H7 (cell line): ENCODE measurements at places on chromosomes 2 and 18. TPM values are rescaled to one million over a fixed set of nuclear protein-coding genes. Genes with fewer than 3 reads are reported as not detected.

TM4SF20 gene
- not detected in 2 replicates for total RNA-seq

HTR2B gene
- total RNA-seq: not detected in 2 replicates

HOXD10 gene
- 0.03 TPM in 1 of 2 replicates, not detected in the other for total RNA-seq

CREG2 gene
- total RNA-seq: 0.03 and 0.15 TPM in 2 replicates

PLGLB1 gene
- 0.33 TPM in 1 of 2 replicates, not detected in the other for total RNA-seq

PUM2 gene
- 35.7 and 36.2 TPM in 2 replicates for total RNA-seq

FEV gene
- not detected in 2 replicates for total RNA-seq

CAPN14 gene
- total RNA-seq: 0.11 and 0.17 TPM in 2 replicates

COX5B gene
- total RNA-seq: 312 and 347 TPM in 2 replicates

C2orf92 gene
- 2.5 and 4.2 TPM in 2 replicates for total RNA-seq

TMEM185B gene
- total RNA-seq: 6.7 and 9.9 TPM in 2 replicates

DHRS9 gene
- not detected in 2 replicates for total RNA-seq

DYNAP gene
- total RNA-seq: not detected in 2 replicates

RIT2 gene
- total RNA-seq: 0.17 and 0.26 TPM in 2 replicates

MC2R gene
- not detected in 2 replicates for total RNA-seq

NTSR2 gene
- total RNA-seq: not detected in 2 replicates

TMEFF2 gene
- total RNA-seq: 0.17 and 0.26 TPM in 2 replicates

ASB18 gene
- not detected in 2 replicates for total RNA-seq

USP14 gene
- 15.7 and 20.3 TPM in 2 replicates for total RNA-seq

CD8B2 gene
- not detected in 2 replicates for total RNA-seq

ALLC gene
- total RNA-seq: not detected in 2 replicates

MAP4K3 gene
- total RNA-seq: 48.4 and 83.7 TPM in 2 replicates

PAIP2B gene
- total RNA-seq: 3.7 and 5.7 TPM in 2 replicates

GPR55 gene
- 0.04 TPM in 1 of 2 replicates, not detected in the other for total RNA-seq

PRSS56 gene
- total RNA-seq: not detected in 2 replicates

STON1 gene
- 5.1 and 9.0 TPM in 2 replicates for total RNA-seq

CCDC85A gene
- 0.04 and 0.14 TPM in 2 replicates for total RNA-seq

HOXD12 gene
- not detected in 2 replicates for total RNA-seq

CFAP65 gene
- 0.11 TPM in 1 of 2 replicates, not detected in the other for total RNA-seq

ARHGAP15 gene
- total RNA-seq: not detected in 2 replicates

ITPRIPL1 gene
- 8.8 and 9.0 TPM in 2 replicates for total RNA-seq

SYT4 gene
- total RNA-seq: 0.11 and 1.3 TPM in 2 replicates
